ENCODE measurements at places on chromosomes 3 and 15. TPM values are rescaled to one million over a fixed set of nuclear protein-coding genes. Genes with fewer than 3 reads are reported as not detected.

Gene CPLX3
- total RNA-seq: not detected

Gene CCR3
- not detected for total RNA-seq

Gene ATP13A4
- 2.1 TPM for total RNA-seq

Gene BSN
- total RNA-seq: 2.4 TPM
